ENCODE measurements at places on chromosomes 13 and 19. TPM values are rescaled to one million over a fixed set of nuclear protein-coding genes. Genes with fewer than 3 reads are reported as not detected.

- DNase-seq, result no peak
These were observed 549.0 kb downstream of the GPC6 start for GRCh38 chr13:93775507-93776108.

GRCh38 chr19:2325281-2326046, 2.9 kb downstream of the LSM7 start:
- no peak for DNase-seq

- no peak for DNase-seq
These were observed 312.7 kb downstream of the FGF14 start for GRCh38 chr13:102089177-102089576.

The TFDP1 gene
- 80.6 TPM for polyA plus RNA-seq

- no peak for DNase-seq
These were observed 276.0 kb downstream of the SLC7A1 start for GRCh38 chr13:29319451-29319850.

DNA sequence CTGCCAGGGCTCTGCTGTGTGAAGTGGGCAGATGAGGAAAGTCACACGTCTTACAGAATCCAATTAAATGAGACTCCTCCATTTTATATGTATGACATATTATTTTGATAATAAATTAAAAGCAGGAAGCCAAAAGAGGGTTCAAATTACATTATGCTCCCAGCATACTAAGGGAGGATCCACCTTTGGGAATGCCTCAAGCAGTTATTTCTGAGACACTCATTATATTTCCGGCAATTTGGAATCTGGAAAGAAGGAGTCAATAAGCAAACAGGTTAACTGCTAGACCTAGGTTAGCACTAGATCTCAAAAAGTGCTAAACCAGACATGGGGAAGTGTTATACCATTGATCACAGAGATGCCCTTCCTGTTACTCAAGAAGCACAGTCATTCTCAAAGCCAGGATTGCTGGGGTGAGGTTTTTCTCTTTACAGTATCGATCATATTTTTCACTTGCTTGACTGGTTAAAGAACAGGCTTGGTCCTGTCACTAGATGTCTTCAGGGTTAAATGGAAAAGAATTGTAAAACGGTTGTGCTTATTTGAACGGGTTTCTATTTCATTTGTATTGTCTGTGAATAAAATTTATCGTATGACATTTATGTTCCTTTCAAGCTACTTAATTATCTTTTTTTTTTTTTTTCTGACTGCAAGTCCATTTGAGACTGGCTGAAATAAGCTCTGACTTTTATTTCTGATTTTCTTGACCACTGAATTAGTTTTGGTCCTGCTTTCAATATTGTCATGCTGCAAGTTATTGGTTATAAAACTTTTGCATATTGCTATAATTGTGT, 523.2 kb downstream of the KLF12 start:
- no peak for DNase-seq

The SPRED3 gene
- polyA plus RNA-seq, result 0.67 TPM

DNA sequence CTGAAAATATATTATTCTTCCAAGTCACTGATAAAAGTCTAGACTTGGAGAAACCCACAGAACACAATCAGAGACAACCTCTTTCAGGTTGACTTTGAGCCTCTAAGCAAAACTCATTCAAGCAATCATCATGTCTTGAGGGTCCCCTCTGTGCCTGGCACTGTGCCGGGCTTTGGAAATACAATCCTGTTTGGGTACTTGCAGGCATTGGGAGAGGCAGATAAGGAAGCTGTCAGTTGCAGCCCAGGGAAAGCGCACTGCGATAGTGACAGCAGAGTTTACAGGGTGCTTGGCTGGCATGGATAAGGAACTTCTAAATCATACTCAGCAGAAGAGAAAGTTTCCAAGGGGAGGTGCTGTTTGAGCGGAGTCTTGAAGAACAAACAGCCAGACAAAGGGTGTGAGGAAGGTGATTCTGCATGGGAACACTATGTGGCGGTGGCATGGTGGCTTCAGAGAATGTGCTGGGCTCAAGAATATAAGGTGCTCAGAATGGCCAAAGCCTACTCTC, 9.1 kb downstream of the SERP2 start:
- no peak for DNase-seq

DNA sequence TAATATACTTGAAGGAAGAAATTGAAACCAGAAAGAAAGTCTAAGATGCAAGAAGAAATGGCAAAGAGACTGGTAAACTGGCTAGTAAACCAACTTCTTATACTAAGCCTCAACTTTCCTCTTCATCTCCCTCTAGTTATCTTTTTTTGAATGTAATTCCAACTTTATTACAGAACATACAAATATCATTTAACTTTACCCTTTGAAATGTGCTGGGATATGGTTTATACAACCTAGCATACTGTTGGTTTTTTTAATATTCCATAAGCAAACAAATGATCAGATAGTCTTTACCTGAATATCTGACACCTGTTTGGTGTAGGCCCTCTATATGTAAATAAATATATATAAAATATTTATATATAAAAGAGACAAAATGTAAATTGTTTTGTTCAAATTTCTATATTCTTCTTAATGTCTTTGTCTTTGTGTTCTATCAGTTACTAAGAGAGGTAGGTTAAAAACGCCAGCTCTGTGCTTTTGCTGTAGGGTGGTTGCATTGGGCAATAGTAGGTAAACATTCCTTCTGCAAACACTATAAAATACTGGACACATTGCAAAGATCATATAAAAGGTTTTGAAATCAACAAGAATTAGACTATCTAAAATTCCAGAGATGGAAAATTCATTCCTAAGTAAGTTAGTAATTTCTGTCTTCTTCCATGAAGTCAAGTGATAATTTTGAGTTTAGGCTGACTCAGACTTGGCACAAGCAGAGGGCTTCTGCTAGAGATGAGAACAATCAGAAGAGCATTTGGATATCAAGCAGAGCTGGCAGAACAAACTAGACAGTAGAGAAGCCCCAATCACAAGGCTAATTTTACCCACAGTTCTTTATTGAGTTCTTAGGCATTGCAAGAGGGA, 383.3 kb downstream of the RFC3 start:
- DNase-seq, result no peak

The CEACAM8 gene
- polyA plus RNA-seq, result 0.11 TPM

DNA sequence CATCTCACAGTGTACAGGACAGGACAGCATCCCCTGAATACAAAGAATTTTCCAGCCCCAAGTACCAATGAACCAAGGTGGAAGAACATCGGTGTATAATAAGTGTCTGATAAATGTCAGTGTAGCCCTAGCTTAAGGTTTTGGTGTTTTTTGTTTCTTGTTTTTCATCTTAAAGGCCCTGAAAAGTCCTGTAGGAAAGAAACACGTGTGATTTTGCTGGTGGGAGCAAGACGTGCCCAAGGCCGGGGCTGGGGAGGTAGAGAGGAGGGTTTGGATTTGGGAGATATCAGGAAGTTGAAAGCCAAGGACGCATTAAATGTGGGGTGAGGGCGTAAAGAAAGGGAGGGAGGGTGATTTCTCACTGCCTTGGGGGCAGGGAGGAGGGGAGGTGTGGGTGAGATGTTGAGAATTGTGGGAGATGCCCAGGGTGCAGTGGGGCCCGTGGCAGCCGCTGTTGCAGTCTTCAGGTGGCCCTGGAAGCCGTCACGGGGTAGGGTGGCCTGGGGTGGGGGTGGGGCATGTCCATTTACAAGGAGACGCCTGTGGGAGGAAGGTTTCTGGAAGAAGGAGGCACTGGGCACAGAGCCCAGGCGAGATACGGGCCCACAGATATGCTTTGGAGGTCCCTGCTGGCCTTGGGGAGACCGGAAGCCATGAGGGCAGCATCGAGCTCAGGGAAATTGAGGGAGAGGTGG, 6.7 kb downstream of the CAMSAP3 start:
- DNase-seq, result peak; percentile 27

The ITGBL1 gene
- polyA plus RNA-seq, result 0.39 TPM
